ENCODE measurements at places on chromosomes 6 and 20. TPM values are rescaled to one million over a fixed set of nuclear protein-coding genes. Genes with fewer than 3 reads are reported as not detected.

SIRPB1 gene
- not detected for total RNA-seq

PSORS1C1 gene
- total RNA-seq, result 7.0 TPM

RPL10A gene
- 1,853 TPM for total RNA-seq

TCP11 gene
- total RNA-seq, result not detected

MCM8 gene
- 17.5 TPM for total RNA-seq

RNF5 gene
- total RNA-seq, result 13.2 TPM

GGTLC1 gene
- not detected for total RNA-seq

BIRC7 gene
- 0.25 TPM for total RNA-seq

ADGRF5 gene
- 15.9 TPM for total RNA-seq

FAXC gene
- 0.54 TPM for total RNA-seq

CLPSL1 gene
- not detected for total RNA-seq

RAMACL gene
- 2.4 TPM for total RNA-seq

GPX5 gene
- not detected for total RNA-seq

GPX6 gene
- not detected for total RNA-seq

IL17F gene
- total RNA-seq, result not detected

NHSL1 gene
- total RNA-seq, result 17.8 TPM

SRSF12 gene
- 0.09 TPM for total RNA-seq

RAET1L gene
- total RNA-seq, result not detected

Measured in fibroblast of the aortic adventitia (primary cell).